Renal cortical epithelial cell (primary cell): ENCODE measurements at places on chromosomes 11 and 22. TPM values are rescaled to one million over a fixed set of nuclear protein-coding genes. Genes with fewer than 3 reads are reported as not detected.

The PGM2L1 gene
- total RNA-seq, result 29.2 and 32.6 TPM in 2 replicates

The SCN2B gene
- total RNA-seq, result 0.35 and 1.2 TPM in 2 replicates

GRCh38 chr22:28594797-28595462, 84.7 kb downstream of the TTC28 start:
- peak; percentile 82 for DNase-seq

DNA sequence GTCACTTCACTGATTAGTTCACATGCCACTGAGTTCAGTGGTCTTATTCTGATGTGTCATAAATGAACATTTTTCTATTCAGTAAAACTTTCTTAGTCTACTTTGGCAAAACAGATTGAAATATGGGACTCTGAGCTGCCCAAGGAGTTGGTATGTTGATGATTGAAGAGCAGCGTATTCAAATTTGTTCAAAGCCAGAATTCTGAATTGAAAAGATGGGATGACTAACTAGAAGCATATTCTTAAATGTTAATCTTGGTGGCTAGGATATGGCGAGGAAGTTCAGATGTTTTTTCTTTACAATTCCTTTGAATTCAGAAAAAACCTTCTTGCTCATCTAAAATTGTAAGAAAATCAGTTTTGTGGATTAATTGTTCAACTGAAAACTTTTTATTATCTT, 34.7 kb downstream of the KMT2A start:
- DNase-seq, result no peak

The RAG2 gene
- total RNA-seq, result not detected in 2 replicates

The CDC42EP1 gene
- 20.8 and 42.7 TPM in 2 replicates for total RNA-seq

The CD151 gene
- total RNA-seq, result 831 and 921 TPM in 2 replicates

DNA sequence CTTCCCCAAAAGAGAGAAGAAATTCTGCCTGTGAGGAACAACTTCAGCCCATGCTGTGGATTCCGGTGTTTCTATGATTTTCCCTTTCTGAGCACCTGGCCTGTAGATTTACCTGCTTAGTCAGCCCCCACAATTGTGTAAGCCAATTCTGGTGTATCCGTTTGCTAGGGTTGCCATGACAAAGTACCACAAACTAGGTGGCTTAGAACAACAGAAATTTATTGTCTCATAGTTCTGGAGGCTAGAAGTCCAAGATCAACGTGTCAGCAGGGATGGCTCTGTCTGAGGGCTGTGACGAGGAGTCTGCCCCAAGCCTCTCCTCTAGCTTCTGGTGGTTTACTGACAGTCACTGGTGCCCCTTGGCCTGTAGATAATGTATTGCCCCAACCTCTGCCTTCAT, 15.9 kb upstream of the CYB5R2 start:
- no peak for DNase-seq

DNA sequence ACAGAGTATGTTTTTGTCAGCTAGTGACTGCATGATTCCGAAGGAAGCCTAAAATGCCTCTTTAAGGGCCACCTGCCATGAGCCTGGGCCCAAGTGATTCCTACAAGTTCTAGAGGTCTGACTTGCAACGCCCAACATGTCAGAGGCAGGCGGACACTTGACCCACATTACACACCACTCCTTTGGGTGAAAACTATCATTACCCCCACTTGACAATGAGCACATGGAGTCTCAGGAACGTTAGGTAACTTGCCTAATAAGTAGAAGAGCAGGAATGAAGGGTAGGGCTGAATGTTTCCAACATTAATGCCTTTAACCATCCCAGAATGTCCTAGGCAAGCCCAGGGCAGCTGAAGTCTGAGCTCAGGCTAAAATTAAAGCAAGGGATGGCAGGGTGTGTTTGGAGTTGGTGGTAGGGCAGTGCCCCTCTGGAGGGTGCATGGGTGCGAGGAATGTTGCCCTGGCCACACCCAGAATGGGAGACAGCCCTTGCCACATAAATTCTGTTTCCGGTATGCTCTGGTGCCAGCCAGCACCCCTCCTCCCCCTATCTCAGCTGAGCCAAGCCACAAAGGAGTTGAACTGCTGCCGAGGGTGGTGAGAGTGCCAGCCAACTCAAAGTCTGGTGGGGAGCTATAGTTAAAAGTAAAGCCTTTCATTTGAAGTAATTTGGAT, 2.5 kb downstream of the PLAAT2 start:
- peak; percentile 72 for DNase-seq

GRCh38 chr22:29370537-29370936, 17.8 kb downstream of the AP1B1 start:
- no peak for DNase-seq

GRCh38 chr22:19043121-19044085, 78.8 kb downstream of the DGCR2 start:
- DNase-seq, result no peak

- DNase-seq, result no peak
Observed at GRCh38 chr11:126804363-126804762, 196.2 kb downstream of the KIRREL3 start.

The PKDREJ gene
- total RNA-seq, result not detected in 2 replicates

The CD248 gene
- total RNA-seq, result under 0.01 TPM in 1 of 2 replicates, not detected in the other

DNA sequence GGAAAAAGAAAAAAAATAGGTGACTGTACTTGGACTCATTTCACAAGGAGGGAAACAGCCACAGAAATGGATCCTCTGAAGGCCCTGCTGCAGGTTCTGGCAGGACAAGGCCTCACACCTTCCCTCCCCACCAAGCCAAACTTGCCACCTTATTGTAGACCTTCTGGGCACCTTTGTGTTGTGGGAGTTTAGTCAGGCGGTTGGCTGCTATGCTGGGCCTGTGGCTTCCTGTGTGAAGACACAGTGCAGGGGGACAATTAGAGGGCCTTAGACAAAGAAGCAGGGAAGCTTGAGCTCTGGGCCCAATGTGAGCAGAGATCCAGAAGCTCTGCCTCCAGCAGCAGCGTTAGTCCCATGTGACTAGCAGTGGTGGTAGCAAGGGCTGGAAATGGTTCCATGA, 4.2 kb downstream of the RAB1B start:
- DNase-seq, result no peak

The HEPHL1 gene
- 0.35 and 0.69 TPM in 2 replicates for total RNA-seq

GRCh38 chr11:75450236-75450635, 17.2 kb upstream of the KLHL35 start:
- no peak for DNase-seq

The TRIM6 gene
- 10.4 and 19.5 TPM in 2 replicates for total RNA-seq

The MRPL16 gene
- 43.2 and 43.9 TPM in 2 replicates for total RNA-seq

- DNase-seq, result no peak
Observed at GRCh38 chr11:40139536-40139935, 1319.9 kb downstream of the LRRC4C start.

DNA sequence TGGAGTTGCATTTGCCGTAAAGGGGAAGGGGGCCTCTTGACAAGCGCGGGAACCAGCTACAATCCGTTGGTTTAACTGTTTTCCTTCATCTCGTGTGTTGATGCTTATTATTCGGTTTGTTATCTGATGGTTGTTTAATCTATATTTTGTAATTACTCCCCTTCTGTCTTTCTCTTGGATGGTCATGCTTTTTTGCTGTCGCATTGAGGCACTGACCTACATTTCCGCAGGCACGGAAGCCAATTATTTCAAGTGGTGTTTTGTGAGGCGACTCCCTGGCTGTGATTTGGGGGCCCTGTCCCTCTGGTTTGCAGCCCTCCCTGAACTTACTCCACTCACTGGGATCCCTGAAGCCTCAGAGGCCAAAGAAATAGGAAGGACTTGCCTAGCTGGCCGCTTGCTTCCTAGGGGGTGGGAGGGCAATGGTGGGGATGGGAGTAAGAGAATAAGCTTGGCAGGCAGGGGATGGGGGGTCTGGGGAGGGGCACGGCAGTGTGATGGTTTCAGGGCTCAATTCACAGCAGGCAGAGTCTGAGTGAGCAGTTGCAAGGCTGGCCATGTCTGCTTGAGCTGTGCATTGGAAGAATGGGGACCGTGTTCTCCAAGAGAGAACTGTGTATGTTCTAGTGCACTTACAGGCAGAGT, 165.8 kb upstream of the B3GAT1 start:
- DNase-seq, result no peak

GRCh38 chr11:87453531-87454089, 415.9 kb downstream of the TMEM135 start:
- DNase-seq, result no peak

The TRIM22 gene
- total RNA-seq, result 148 and 284 TPM in 2 replicates

The CDHR5 gene
- total RNA-seq, result 0.15 TPM in 1 of 2 replicates, not detected in the other

GRCh38 chr22:24969560-24970301, 17.2 kb downstream of the KIAA1671 start:
- no peak for DNase-seq

The FDX1 gene
- 13.6 and 17.5 TPM in 2 replicates for total RNA-seq

- no peak for DNase-seq
Observed at GRCh38 chr22:26038365-26038764, 130.9 kb upstream of the SEZ6L start.

DNA sequence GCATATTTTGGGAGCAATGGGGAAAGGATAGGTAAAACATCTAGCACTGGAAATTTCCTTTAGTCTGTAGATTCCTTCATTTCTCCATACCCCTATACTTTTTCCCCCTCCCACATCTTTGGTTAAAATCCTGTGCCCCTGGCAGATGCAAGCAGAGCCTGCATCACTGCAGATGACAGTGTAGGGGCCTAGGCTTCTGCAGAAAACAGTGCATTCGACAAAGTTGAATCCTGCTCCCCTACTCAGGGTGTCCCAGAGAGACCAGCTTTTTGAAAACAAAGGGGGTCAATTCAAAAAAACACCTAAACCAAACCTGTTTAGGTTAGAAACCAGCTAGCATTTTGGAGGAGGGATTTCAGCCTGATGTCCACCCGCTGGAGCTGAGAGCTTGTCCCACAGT, 43.8 kb upstream of the BLID start:
- no peak for DNase-seq

- DNase-seq, result peak; percentile 9
Observed at GRCh38 chr11:94494126-94494680, 419 bp downstream of the ANKRD49 start.

The BDNF gene
- 6.4 and 7.6 TPM in 2 replicates for total RNA-seq

DNA sequence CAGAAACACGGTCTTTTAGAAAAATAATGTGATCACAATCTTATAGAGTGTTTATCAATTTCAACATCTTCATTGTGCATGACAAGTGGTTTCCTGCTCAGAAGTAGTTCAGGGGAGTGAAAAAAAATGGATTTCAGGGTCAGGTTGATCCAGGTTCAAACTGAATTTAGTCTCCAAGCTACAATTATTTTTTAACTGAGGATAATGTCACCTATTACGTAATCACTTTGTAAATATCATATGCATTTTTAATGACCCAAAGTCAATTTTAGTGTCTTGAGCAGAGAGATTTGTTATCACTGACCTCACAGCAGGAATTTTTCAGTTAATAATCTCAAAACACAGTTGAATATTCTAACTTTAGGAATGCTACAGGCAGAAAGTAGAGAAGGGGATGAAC, 627.2 kb upstream of the LUZP2 start:
- DNase-seq, result no peak

The MED15 gene
- total RNA-seq, result 41.5 and 69.2 TPM in 2 replicates

The MIAT gene
- 0.35 and 0.50 TPM in 2 replicates for total RNA-seq

DNA sequence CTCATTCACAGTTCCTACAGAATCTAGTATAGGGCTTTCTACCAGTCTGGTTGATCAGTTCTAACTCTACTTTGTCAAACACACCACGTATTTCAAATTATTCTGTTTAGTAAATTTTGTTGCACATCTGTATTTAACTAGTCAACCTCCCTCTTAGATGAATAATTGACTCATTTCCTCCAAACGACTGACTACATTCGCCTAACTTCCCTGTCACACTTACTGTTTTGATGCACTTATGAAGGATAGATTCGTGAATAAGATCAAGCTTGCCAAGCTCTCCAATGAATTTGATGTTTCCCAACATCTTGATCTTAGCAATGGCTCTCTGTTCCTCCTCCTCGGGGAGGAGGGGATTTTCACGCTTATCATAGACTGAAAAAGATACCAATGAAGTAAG, 5.0 kb downstream of the EIF4G2 start:
- no peak for DNase-seq

- no peak for DNase-seq
Observed at GRCh38 chr11:62132191-62132590, 8.4 kb downstream of the INCENP start.

DNA sequence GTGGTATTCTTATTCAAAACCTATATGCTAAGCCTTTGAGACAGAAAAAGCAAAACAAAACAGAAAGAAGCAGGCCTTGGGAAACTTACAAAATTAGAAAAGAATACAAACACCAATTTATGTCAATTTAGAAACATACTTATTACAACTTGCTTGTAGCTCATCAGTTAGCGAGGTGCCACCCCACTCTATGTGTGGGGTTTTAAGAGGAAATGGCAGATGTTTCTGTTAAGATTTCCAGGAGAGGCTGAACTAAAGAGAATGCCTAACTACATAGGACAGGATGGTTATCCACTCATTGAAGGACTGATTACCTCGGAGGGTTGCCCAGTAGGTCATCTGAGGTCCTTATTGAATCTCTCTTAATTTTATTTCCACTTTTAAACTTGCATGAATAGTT, 302.0 kb downstream of the ETS1 start:
- no peak for DNase-seq

DNA sequence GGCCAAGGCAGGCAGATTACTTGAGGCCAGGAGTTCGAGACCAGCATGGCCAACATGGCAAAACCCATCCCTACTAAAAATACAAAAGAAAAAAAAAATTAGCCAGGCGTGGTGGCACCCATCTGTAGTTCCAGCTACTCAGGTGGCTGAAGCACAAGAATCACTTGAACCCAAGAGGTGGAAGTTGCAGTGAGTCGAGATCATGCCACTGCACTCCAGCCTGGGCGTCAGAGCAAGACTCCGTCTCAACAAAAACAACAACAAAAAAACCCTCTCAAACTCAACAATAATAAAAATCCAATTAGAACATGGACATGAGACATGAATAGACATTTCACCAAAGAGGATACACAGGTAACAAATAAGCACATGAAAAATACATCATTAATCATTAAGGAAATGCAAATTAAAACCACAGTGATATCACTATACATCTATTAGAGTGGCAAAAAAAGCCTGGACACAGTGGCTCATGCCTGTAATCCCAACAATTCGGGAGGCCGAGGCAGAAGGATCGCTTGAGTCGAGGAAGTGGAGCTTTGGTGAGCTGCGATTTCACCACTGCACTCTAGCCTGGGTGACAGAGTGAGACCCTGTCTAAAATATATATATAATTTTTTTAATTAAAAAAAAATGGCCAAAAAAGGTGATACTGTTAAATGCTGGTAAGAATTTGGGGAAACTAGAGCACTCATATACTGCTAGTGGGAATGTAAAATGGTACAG, 12.7 kb upstream of the SEPTIN5 start:
- DNase-seq, result no peak

GRCh38 chr11:73361953-73362776, 14.0 kb upstream of the RELT start:
- DNase-seq, result no peak

The PRR5L gene
- total RNA-seq, result 22.1 and 83.1 TPM in 2 replicates

The OR4D5 gene
- not detected in 2 replicates for total RNA-seq

GRCh38 chr22:20000246-20001081, 16.2 kb downstream of the ARVCF start:
- no peak for DNase-seq

- DNase-seq, result no peak
Observed at GRCh38 chr11:57473285-57473841, 13.0 kb downstream of the RTN4RL2 start.
